Putamen (tissue), 1 donor: ENCODE measurements at places on chromosomes 3 and 15.

- DNase-seq = no peak
These were observed 11.9 kb downstream of the ATP8B4 start for GRCh38 chr15:50107157-50107556.

DNA sequence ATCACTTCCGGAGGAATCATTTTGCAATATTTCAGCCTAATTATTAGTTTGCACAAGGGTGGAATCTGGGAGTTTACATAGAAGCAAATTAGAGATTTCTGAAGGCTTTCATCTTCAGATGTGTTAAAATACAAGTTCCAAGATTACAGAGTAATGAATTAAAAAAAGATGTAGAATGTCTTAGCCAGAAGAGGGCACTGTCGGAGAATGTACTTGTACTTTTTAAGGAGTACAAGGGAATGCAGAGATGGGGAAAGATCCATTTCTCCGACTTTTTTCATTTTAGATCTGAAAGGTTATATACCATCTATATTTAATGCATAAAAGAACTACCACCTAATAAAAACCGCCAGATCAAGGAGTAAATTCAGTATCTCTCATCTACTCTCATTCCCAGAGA lies 43.1 kb upstream of the WDR5B start:
- peak; percentile 21 for DNase-seq

- no peak for DNase-seq
These were observed 517 bp downstream of the TMA7 start for GRCh38 chr3:48440590-48440958.

DNA sequence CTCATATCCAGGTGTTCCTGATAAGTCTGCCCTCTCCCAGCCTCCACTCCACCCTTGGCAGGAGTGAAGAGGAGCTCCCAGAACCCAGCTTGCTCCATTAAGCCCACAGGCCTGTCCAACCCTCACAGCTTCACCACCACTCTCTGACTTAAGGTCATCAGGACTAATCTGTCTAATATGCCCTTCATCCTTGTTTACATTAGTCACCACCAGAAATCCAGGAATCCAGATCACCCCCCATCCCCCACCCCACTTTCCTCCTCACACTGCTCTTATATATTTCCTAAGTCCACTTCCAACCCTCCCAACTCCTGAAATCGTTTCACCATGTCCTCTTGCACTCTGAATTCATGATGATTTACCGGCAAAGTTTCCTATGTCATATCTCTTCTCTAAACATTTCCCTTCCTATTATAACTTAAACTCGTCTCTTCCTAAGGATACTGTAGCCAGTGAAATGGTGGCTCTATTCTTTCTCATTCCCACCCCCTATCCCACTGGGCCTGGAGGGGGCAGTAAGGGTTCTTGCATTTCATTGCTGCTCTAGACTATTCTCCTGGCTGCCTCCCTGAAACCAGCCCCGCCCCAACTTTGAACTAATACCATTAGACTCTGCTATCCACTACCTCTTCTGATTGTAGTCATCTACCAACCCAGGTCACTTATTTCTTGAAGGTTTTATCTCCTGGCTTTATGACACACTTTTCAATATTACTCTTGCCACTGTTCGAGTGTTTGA lies 43.4 kb downstream of the PPP2R3A start:
- no peak for DNase-seq

GRCh38 chr3:16928386-16929132 lies 43.8 kb downstream of the PLCL2 start:
- DNase-seq = no peak

DNA sequence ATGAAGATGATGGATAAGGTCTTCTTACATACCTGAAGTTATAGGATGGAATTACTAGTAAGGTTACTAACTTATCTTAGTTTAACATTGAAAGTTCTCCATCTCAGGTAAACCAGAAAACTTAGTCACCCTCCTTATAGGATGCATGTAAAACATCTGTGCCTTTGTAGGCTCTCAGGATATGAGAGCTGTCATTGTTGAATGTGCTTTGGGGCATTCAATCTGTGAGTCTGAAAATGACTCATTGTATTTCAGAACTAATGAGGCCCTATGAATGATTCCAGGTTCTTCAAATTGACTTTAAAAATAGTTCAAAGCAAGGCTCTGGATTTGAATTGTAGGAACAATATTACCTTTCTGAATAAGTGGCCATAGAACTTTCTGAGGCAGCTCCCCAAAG lies 237.7 kb upstream of the AZI2 start:
- no peak for DNase-seq

DNA sequence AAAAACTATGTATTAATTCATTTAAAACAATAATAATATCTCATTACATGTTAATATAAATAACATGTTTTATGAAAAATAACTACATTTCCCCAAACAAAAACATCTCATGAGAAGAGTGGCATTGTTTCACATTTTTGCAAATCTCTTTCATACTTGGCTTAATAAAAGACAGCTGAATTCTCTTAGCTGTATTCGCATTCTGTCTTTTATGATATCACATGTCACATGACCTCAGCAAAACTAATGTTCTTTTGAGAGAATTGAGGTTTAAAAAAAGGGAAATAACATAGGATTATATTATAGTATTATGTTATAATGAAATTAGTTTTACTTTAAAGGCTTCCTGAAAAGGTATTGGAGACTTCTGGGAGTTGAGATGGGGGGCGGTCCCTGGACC lies 48.4 kb upstream of the SPPL2A start:
- DNase-seq = no peak

GRCh38 chr15:31077941-31078340 lies 23.6 kb downstream of the TRPM1 start:
- DNase-seq = no peak

DNA sequence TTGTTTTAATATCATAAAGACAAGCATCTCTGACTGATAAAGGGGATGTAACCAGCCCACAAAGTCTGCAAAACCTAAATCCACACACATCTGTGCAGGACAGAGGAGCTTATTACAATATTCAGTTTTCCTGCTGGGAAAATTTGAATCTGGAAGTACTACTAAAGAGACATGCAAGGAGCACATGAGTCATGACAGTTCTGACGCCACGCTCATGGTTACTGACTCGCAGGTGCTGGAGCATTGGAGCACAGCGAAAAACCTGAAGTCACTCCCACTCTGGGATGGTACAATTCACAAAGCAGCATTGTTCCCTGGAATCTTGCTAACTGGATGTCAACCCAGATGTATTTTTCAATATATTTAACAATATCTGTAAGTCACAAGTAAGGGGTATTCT lies 7.6 kb upstream of the ISL2 start:
- no peak for DNase-seq

- DNase-seq = no peak
These were observed 94.9 kb downstream of the AKAP13 start for GRCh38 chr15:85475317-85475701.

- DNase-seq = no peak
These were observed 225.1 kb downstream of the EPHB1 start for GRCh38 chr3:135020181-135020580.

DNA sequence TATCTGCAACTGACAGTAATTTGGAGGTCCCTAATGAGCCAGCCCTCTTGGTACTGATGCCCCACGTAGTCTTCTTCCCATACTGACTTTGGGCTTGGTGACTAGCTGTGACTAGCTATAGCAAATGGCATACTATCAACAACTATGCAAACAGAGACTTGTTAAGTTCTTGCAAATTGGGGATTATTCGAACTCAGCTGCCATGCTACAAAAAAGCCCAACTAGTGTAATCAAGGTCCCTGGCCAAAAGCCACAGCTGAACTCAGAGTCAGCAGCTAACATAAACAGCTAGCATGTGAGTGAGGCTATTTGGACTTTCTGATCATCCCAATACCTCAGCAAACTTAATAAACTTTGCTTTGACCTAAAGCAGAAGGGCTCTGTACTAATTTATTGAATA lies 121.2 kb upstream of the PLXND1 start:
- DNase-seq = no peak

DNA sequence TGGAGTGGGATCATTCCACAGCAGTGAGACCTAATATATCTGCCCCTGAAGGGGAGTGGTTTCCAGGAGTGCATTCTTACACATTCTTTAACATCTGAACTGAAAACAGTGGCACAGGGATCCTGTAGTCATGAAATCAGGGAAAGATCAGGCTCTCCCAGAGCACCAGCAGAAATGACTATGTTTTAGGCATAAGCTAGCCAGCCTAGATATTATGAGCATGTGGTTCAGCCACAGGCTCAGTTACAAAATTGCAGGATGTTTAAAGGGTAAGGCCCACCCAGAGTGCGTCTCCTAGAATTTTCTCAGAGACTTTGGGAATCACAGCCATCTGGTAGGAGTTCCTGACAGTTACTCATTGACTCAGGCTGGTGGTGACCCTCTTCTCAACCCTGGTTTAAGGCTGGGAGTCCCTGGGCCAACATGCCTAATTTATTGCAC lies 20.9 kb downstream of the FSTL1 start:
- DNase-seq = no peak

GRCh38 chr3:178491751-178492150 lies 44.5 kb upstream of the KCNMB2 start:
- DNase-seq = no peak

DNA sequence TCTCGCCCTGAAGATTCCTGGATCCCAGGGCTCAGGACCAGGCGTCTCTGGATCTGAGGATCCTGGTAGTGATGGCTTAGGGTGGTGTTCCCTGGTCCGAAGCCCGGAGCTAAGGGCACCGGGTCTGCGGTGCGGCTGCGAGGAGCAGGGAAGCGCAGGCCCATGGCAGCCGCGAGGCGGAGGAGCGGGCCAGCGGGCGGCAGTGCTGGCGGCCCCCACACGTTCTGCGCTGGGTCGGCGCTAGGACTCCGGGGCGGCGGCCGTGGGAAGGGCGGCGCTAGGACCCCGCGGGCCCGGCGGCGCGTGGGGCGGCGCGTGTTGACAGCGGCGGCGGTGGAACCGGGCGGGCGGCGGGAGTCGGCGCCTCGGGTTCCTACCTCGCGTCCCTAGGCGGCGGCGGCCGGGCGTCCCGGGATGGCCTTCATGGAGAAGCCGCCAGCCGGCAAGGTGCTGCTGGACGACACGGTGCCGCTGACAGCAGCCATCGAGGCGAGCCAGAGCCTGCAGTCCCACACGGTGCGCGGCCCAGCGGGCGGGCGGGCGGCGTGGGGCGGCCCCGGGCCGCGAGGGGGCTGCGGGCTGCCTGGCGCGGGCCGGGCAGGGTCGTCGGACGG lies at the start of gene PXK:
Gene PXK, plus strand, starts transcription at position 318 of the 614 bp plus-strand sequence. Its CDS starts 97 bp downstream, at position 415.
- peak; percentile 88 for DNase-seq

- no peak for DNase-seq
These were observed 528.4 kb upstream of the SEMA6D start for GRCh38 chr15:47188758-47189507.

GRCh38 chr15:33279613-33280205 lies 31.1 kb upstream of the RYR3 start:
- no peak for DNase-seq

DNA sequence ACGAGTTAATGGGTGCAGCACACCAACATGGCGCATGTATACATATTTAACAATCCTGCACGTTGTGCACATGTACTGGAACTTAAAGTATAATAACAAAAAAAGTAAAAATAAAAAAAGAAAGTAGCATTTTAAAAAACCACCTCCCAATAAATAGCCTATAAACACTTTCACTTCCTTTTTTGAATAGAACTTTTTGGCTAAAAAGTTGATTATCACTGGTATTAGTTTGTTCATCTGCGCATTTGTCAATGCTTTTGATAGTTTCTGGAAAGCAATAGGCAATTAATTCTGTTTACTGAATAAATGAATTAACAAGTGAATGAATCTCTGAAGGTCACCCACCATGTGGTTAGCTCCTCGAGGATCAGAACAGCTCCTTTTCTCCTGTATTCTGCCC lies 179.9 kb downstream of the SLC9A9 start:
- DNase-seq = no peak

DNA sequence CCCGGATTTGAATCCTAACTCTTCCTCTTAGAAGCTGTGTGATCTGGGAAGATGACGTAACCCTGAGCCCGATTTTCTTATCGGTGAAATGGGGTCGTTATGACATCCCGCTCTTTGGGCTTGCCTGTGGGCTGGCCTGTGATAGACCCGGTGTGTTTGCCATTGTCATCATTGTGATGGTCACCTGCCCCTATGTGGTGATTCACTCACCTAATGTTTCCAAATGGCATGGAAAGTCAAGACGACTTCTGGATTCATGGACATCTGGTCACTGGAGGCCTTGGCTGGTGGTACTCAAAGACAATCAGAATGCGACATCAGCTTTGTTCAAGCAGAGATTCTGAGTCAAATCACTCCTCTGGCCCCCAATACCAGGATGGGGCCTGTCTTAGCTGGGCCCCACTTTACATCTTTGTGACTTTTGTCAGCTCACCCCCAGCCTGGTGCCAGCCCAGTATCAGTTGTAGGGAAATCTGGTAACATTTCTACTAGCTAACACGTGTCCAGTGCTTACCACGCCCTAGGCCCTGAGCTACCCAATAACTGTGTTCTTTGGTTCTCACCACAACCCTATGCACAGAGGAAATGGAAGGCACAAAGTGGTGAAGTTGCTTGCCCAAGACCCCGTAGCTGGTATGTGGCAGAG lies 2.8 kb downstream of the TMEM43 start:
- no peak for DNase-seq

- no peak for DNase-seq
These were observed 78.8 kb downstream of the PDCD6IP start for GRCh38 chr3:33877187-33877586.
